H1 (cell line): ENCODE measurements at places on chromosomes 5 and 9.

GRCh38 chr9:29348999-29349398, 1775.7 kb upstream of the C9orf72 start:
- DNase-seq, result no peak

- DNase-seq, result no peak
These were observed 303.1 kb upstream of the CDH6 start for GRCh38 chr5:30890377-30890776.

- DNase-seq, result no peak
These were observed 717 bp upstream of the IQGAP2 start for GRCh38 chr5:76402251-76402885.

GRCh38 chr5:109826426-109826825, 136.7 kb downstream of the MAN2A1 start:
- no peak for DNase-seq

- no peak for DNase-seq
These were observed 58.8 kb downstream of the C6 start for GRCh38 chr5:41154491-41154890.

- DNase-seq, result no peak
These were observed 441.4 kb downstream of the SH3GL2 start for GRCh38 chr9:18020121-18020745.

GRCh38 chr5:96004087-96004486, 42.4 kb upstream of the ELL2 start:
- no peak for DNase-seq

- DNase-seq, result no peak
These were observed 41.2 kb downstream of the ERP44 start for GRCh38 chr9:100057624-100058023.

DNA sequence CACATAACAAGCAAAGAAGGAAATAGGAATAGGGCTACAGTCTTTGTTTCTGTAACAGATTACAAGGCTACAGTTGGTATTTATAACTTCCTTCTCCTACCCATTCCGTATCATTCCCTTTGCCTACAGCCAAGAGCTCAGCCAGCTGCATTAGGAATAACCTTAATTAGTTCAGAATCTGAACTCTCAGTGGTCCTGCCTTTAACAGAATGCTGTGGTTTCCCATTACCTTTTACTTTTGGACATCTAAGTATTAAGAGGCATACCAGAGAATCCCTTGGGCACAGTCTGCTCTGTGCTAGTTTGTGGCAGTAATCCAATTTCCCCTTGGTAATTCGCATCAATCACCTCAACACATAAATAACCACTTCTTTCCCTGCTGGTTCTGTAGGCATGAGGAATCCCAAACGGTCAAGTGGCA, 44.2 kb downstream of the PKD2L2 start:
- no peak for DNase-seq

DNA sequence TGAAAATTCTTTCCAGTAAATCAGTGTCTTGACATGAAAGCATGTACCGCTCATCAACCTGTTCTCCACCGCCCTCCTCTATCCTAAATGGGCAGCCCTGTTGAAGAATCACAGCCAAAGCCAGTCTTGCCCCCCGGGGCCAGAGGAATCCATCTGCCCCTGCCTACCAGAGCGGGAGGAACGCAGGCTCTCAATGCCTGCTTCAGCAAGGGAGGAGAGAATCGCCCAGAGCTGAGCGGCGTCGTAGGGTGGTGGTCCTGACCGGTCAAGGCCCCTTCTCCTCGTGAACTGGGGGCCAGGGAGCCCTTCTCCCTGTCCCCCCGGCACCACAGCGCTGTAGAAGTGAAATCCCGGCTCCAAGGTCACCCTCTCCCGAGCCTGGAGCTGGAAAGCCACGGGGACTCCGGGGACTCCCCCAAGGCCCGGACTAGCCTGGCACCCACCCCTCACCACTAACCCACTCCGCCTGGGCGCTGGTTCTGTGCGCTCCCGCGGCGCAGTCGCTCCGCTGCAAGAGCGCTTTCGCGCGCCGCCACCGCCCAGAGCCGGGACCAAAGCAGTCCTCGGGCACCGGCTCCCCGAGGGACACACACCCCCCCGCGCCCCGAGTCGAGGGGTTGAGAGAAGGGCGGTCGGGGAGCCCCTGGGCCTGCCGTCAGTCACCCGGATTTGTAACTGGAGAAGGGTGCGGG, 718 bp upstream of the TMEM215 start:
- peak; percentile 78 for DNase-seq

- no peak for DNase-seq
These were observed 5.3 kb downstream of the ATOSB start for GRCh38 chr9:35110327-35110761.

- no peak for DNase-seq
These were observed 1.6 kb upstream of the SEC16A start for GRCh38 chr9:136484153-136485048.

DNA sequence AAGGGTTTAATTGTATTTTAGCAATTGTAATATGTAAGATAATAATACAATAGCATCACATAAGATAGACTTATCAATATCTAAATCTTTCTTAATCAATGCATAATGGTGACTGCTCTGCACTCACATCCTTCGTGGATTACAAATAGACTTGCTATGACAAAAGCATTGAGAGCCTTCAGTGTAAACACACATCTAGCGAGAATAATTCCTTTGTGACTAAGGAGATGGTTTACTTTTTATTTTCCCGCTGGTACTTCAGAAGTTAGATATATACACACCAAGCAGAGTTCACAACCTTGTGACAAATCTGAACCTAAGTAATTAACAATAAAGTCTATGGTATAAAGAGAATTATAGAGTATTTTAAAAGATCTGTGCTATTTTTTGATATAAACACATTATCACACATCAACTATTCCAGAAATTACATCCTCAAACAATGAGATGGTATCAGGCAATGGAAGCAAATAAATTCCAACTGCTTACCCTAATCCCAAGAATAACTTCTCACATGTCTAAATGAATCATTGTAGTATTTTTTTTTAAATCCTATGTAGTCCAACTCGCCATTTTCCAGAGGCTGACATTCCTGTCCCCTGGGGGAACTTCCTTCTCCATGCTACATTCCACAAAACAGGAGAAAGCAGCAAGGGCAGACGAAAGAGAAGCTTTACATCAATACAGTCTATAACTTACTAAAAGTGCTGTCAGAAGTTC, 51.2 kb downstream of the MAPKAP1 start:
- no peak for DNase-seq

GRCh38 chr5:44389823-44390143, 563 bp upstream of the FGF10 start:
- DNase-seq, result no peak

DNA sequence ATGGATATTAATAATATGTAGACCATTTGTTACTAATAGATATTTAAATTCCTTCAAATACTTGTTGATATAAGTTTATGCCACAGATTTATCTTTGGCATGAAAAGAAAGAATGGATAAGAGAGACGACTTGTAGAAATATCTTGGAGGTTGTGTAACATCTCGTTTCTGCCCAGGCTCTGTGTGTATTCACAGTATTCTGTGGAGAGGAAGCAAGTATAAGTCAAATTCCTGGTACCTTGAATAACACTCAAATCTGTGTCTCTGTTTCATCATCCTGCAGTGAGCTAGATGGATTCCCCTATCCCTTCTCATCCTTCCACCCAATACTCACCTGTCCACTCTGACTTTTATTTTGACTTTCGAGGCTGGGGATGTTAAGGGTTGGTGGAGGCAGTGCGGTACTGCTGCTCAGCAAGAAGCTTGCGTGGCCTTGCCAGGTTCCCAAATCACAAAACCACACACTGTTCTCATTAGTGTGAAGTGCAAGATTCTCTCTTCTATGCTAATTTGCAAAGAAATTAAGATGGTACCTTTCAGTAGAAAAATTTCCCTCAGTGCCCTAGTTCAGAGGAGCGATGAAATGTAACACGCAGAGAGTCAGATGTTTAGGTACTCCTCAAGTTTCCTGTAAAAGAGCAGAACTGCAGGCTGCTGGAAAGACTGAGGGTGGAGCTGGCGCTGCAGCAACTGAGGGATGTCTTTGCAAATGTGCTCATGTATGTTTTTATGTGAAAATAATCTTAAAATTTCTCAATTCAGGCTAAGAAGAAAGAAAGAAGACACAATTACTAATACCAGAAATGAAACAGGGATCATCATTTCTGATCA, 42.6 kb upstream of the ANKRD18A start:
- no peak for DNase-seq

DNA sequence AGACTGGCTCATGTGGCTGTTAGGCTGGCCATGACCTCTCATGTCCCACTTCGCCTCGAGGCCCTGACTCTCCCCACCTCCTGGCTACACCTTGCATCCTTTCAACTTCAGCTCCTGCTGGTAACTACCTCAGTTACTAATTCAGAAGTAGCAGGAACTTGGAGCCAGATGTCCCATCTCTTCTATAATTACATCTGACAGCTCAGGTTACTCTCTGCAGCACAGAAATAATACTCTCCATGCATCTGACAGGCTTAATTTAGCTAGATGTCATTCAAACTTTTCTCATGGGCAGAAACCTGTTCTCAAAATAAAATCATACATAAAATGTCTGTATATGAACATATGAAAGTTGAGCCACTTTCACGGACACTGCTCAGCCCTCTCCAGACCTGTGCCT, 92.2 kb upstream of the IL33 start:
- DNase-seq, result no peak

GRCh38 chr5:175700991-175701390, 43.1 kb downstream of the HRH2 start:
- no peak for DNase-seq
